Tongue (tissue), 3 donors: ENCODE measurements at places on chromosomes 5 and 9. TPM values are rescaled to one million over a fixed set of nuclear protein-coding genes. Genes with fewer than 3 reads are reported as not detected.

DNA sequence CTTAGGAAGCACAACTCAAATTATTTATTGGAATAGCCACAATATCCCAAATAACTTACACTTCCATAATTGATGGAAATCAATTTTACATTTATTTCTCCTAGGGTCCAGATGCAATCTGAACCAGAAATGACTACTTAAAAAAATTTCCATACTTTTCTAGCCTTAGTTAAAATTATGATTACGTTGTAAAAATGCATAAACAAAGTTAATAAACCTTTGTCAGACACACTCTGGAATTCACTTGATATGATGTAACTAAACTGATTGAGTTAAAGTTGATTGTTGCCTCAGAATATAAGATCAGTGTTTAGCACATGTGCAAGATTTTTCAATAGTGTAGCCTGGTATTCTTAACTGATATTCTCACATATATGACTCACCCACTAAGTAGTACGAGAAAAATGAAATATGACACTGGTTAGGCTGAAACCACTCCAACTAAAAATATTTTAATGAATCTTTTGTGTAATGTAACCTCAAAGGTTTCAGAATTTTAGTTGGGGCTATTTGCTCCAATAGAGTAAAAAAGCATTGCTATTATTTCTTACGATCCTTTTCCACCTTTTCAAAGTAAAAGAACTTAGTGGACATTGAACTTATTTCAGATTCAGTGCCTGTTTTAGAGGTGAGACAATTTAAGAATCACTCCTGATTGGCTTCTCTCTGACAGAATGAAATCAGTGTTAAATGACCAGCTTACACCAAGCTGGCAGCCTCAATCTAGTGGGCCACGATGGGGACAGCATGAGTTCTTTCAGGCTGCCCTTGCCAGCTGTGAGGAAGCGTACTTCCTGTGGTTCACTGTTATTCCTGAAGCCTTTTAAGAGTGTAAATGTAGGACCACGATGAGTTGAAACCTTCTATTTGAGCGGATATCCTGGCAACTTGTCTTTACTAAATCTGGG is 277.2 kb upstream of the CDH9 start:
- peak; percentile 6 for DNase-seq

DNA sequence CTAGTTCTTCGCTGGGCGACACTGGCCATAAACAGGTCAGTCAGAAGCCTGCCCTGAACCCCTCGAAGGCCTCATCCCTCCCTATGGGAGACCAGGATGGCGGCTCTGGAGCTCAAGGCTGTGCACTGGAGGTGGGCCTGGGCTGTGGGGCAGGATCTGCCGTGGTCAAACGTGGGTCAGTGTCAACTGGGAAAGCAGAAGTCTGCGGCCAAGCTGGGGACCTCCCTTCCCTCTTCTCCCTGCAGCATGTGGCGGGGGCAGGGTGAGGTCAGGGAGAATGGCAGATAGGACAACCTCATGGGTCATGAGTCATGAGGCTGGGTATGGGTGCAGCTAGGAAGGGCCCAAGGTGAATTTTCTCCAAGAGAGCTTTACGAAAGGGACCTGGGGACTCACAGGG is 132.9 kb downstream of the RXRA start:
- DNase-seq = no peak

GRCh38 chr9:24614070-24614469 is 68.4 kb upstream of the IZUMO3 start:
- DNase-seq = peak; percentile 5

DNA sequence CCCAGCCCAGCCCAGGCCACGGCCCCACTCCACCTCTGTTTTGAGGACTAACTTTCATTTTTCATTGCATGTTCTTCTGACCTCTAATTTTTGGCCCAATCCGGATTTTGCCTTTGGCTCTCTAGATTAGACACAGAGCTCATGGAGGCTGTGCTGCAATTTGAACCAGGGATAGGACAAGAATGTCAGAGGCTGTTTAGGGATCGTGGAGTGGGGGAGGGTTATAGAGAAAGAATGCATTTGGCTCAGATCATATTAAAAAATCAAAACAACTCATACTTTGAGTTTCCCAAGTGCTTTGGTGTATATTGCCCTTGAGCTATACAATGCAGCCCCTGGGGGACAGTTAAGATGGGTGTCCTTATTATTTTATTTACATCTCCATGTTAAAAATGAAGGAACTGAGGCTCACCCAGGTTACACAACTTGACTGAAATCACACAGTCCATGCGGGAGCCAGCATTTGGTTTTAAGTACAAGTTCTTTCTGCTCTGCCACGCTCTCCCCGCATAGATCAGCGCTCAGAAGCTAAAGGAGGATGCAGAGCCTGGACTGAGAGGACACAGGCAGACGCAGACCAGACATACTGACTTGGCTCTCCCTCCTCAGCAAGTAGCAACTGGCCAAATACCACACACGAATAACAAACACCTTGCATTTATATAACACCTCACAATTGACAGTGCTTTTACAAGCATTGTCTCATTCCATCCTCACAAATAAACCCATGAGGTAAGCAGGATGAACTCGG is 126.4 kb upstream of the RAI14 start:
- peak; percentile 38 for DNase-seq

GRCh38 chr9:89619019-89619418 is 14.2 kb downstream of the GADD45G start:
- no peak for DNase-seq

GRCh38 chr9:91407580-91408318 is 15.9 kb downstream of the NFIL3 start:
- no peak for DNase-seq

GRCh38 chr9:17216646-17217045 is 81.8 kb downstream of the CNTLN start:
- no peak for DNase-seq

- DNase-seq = no peak
These were observed 178.8 kb downstream of the NR3C1 start for GRCh38 chr5:143224672-143225071.

GRCh38 chr9:124221676-124222075 is 36.1 kb upstream of the NEK6 start:
- no peak for DNase-seq

GRCh38 chr9:34492051-34492450 is 30.7 kb downstream of the ENHO start:
- DNase-seq = no peak

GRCh38 chr9:133825555-133826218 is 87.5 kb upstream of the SARDH start:
- DNase-seq = peak; percentile 38

DNA sequence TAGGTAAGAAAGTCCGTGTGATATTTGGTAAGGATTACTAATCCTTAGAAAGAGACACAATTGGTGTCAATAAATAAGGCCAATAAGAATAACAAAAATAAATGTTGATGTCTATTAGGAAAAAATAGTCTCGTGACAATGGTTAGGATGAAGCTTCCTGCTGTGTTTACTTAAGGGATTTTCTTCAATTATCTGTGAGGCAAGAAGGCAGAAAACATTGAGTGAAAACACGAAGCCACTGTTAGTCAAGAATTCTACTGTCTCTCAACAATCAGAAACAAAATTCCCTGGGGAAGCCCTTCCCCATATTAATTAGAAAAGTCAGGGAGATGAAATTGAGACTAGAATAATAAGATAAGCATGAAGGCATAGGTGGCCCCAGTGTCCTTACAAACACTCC is 149.0 kb downstream of the SYK start:
- DNase-seq = no peak

SLC34A3 gene
- total RNA-seq = not detected

CHSY3 gene
- 7.6 TPM for total RNA-seq

MARVELD2 gene
- total RNA-seq = 3.2 TPM
